ENCODE measurements at places on chromosomes 7 and 10.

- no peak for DNase-seq
Observed at GRCh38 chr10:130455111-130455695, 319.0 kb downstream of the GLRX3 start.

DNA sequence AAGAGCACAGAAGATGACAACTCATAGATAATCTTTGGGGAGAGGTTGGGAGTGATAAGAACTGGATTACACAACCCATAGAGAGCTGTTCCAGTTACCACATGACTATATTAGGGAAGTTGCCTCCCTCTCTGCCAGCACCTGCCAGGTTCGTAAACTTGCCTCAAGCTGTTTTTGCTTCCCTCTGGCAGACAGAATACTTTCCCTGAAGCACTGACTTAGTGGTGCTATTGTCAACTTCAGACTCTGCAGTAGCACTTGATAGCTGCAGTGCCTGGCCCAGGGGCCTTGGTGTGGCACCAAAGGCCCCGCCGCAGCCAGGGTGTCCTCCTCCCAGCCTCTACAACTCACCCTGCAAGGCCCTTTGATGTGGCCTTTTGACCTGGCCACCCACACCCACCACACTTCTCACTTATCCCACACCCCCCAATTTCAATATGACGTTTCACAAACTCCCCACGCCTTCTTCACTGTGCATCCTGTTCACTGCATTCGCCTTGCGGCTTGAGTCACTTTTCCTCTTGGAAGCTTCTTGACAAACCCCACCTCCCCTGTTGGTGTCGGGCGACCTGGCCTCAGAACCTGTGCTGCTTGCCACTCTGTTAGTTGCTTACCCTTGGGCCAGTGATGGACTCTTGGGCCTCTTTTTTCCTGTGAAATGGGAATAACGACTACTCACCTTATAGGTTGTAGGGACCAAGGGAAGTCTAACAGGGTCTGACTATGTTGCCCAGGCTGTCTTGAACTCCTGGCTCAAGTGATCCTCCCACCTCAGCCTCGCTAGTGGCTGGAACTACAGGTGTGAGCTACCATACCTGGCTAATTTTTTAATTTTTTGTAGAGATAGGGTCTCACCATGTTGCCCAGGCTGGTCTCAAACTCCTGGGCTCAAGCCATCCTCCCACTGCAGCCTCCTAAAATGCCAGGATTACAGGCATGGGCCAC is 50.2 kb upstream of the PODXL start:
- no peak for DNase-seq

- no peak for DNase-seq
Observed at GRCh38 chr7:132108563-132108962, 467.7 kb downstream of the PLXNA4 start.

DNA sequence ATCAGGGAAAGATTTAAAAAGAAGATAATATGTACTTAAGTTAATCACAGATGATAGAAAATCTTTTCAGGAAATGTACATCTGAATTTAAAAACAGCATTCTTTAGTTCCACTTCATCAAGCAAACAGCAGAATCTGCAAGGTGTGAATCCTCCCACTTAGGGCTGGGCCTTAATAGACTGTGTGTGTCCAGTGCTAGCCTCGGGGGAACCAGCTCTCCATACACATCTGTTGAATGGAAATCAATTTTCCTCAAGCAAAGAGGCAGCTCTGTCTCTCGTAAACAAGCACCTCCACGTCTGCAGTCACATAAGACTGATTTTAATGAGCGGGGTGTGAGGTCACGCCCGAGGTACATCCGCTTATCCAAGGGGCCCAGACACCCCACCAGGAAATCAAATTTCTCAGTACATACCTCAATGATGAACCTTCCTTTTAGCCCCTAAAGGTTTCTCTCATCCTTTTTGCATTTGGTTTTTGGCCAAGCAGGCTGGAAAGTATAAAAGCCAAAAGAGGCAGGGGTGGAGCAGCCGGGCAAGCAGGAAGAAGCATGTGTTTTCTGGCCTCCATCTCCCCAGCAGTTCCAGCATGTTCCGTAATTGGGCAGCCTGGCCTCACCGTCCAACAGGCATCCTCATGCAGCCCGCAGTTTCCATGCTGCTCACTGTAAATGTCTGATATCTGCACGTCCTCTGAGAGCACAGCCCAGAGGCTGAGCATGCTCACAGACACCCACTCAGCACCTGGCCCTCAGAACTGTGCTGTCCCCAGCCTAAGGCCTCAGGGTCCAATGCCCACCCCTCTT is 131.3 kb downstream of the GLI3 start:
- DNase-seq, result no peak

- DNase-seq, result no peak
Observed at GRCh38 chr10:88478256-88478655, 104.9 kb downstream of the RNLS start.

- no peak for DNase-seq
Observed at GRCh38 chr7:35571611-35572240, 123.2 kb downstream of the HERPUD2 start.

- no peak for DNase-seq
Observed at GRCh38 chr7:12074889-12075288, 136.2 kb upstream of the TMEM106B start.

- DNase-seq, result no peak
Observed at GRCh38 chr7:52917982-52918578, 117.4 kb upstream of the POM121L12 start.

DNA sequence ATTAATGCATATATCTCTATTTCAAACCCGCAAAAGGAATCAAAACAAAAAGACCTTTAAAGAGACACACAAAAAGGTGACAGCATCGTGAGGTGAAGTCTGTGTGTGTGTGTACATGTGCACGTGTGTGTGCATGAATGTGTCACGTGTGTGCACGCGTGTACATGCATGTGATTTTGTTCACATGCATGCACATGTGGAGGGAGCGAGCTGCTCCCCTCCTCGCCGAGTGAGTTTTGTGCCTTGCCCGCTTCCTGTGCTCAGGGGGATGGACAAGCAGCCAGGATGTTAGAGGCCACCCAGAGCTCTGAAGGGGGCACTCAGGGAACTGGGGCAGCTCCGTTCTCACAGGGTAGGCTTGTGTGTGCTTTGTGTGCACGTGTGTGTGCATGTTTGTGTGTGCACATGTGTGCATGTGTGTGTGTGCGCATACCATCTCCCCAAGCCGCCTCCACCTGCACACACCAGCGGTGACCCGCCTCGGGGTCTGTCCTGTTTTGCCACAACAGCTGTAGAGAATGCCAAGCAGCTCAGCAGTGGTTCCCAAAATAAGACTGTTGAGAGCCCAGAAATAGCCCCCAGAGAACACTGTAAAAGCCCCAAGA is 191.2 kb downstream of the PTPRN2 start:
- DNase-seq, result no peak

- DNase-seq, result no peak
Observed at GRCh38 chr10:116141855-116142254, 131.2 kb downstream of the GFRA1 start.

DNA sequence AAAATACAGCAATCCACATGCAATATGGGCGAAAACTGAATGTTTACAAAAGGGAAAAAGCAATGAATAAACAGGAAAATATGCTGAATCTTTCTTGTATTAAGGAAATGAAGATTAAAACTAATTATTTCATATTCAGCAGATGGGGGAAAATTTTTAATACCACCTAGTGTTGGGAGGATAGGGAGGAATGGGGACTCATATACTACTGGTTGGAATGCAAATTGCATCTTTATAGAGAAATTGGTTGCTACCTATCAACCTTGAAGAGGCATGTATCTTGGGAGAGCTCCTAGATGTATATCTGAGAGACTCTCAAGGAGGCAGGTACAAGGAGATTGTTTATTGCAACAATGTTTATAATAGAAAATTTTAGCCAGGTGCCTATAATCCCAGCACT is 101.4 kb downstream of the CREM start:
- DNase-seq, result no peak

DNA sequence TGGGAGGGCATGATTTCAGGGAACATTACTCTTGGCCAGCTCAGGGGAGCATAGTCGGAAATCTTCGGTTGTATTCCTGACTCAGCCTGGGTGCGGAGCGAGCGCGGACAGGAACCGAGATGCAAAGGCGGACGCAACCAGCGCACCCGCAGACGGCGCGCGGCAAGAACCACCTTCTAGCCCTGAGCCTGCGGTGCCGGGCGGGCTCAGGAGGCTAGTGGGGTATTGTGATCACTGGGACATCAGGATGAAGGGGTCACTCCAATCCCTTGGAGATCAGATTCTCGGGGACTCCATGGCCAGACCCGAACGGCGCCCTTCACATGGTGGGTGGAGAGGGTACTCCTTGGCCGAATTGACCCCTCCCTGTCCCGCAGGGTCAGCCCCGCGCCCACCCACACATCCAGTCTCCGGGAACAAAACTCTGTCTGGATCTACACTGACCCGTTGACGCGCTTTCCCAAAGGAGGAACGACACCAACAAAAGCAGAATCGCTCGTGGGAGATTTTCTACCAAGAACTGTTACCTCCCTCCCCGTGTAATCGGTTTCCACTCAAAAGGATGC is 730.5 kb downstream of the ZWINT start:
- no peak for DNase-seq

- no peak for DNase-seq
Observed at GRCh38 chr10:49661140-49661856, 18.2 kb upstream of the C10orf53 start.

- no peak for DNase-seq
Observed at GRCh38 chr10:59064759-59065539, 111.5 kb upstream of the PHYHIPL start.

DNA sequence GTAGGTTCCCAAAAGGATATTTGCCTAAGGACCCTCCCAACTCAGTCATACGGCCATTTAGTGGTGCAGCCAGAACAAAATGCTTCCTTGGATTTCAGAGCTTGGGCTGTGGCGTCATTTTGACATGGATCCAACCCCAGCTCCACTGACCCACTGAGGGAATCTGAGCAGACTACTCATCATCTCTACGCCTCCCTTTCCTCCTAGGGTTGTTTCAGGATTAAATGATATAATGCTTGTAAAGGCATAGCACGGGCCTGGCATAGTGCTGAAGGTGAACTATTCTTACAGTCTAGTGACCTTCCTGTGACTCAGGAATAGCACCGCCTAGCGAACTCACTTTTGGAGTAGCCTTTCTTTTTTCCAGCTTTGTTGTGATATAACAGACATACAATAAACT is 70.3 kb upstream of the LOXL4 start:
- DNase-seq, result no peak

GRCh38 chr10:6059506-6059905 is 2.7 kb downstream of the IL2RA start:
- DNase-seq, result no peak

DNA sequence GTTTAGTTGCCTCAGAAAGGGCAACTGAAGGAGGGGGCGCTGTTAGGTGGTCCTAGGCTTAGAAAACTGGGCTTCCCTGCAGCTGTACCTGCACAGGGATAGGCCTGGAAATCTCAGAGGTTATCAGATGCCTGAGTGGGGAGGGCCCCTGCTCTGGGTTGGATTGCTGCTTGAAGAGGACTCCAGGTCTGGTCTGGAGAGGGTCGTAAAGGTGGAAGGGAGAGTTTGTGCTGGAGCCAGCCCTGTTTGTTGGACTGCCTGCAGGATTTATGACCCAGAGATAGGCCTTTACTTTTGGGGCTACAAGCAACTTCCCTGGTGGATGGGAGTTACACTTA is 765.9 kb downstream of the GRID1 start:
- DNase-seq, result no peak

DNA sequence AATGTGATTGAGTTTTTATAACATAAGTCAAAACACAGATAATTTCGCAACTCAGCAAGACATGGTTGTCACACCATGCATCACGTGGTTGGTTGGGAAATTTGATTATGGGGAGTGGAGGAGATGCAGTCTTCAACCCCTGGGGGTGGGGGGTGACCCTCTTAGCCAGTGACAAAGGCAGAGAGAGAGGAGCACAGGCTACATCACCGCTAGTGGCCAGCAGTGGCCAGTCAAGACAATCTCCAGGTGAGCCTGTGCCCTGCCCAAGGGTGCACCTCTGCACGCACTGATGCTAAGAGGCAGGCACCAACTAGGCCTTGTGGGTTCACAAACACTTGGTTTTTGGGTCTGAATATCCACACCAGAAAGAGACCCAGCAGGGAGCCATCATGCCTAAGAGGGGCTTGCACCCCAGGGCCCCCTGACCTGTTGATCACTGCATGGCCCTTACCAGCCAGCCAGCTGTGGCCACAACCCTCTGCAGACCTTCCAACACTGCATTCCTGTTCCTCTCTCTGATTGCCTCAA is 244.4 kb downstream of the FANK1 start:
- no peak for DNase-seq

- no peak for DNase-seq
Observed at GRCh38 chr7:137656227-137656849, 190.4 kb downstream of the DGKI start.

GRCh38 chr7:115747174-115747573 is 283.4 kb downstream of the TFEC start:
- no peak for DNase-seq

- DNase-seq, result no peak
Observed at GRCh38 chr10:90218846-90219245, 517.5 kb downstream of the KIF20B start.

DNA sequence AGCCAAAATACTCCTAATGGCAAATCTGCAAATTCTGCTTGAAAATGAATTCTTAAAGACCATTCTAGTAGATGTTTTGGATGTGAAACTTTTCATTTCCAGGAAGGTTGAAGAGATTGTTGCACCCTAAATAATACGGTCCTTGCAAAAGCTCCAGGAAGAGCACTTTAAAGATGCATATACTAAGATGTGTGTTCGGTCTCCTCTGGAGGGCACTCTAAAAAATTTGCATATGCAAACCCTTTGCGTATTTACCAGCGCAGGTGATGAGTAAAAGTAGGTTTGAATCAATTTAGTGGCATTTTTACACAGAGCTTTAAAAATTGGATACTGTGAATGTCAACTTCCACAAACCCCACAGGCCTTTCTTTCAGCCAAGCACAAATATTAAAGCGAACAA is 378.1 kb upstream of the SORCS1 start:
- DNase-seq, result no peak

- no peak for DNase-seq
Observed at GRCh38 chr7:107267138-107267537, 98.3 kb downstream of the HBP1 start.

- no peak for DNase-seq
Observed at GRCh38 chr7:33901847-33902246, 3.5 kb upstream of the BMPER start.

DNA sequence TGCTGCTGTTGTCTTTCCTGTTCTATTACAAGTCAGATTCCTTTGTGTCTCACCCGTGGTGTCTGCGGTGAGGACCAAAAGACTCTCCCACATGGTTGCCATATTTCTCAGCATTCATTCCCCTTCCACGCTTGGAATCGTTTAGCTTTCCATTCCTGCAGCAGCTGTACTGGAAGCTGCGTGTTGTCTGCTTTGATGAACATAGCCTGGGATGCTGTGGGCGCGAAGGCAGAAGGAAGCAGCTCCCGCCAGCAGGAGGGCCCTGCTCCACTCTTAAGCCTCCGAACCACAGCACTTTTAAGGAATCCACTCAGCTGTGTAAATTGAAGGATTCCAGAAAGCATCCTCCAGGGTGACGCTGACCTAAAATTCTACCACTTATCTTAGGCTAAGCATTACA is 303.6 kb upstream of the PITRM1 start:
- no peak for DNase-seq

- DNase-seq, result no peak
Observed at GRCh38 chr10:42419789-42420188, 218.6 kb downstream of the ZNF33B start.

All from stimulated activated CD8-positive, alpha-beta memory T cell treated with anti-CD3 and anti-CD28 coated beads, Interleukin-4, amount 100 ng/mL, for 4 hours (primary cell).